Liver (tissue), 10 donors: ENCODE measurements at places on chromosomes 3 and 15.

DNA sequence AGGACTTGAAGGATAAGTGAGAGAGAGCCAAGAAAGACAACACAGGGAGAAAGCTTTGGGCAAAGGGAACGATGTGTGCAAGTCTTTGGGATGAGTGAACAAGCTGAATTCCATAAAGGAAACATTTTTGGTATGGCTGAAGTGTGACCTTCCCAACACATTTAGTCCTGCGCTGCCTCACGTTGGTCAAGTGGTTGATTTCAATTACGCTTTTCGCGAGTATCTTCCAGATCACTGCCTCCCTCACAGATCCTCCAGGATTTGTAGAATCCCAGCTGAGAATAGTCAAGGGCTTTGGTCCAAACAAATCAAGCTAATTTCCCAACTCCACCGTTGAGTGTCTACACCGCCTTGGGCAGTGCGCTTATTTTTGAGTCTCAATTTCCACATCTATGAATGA, 338.4 kb upstream of the ADAMTS9 start:
- H3K36me3 ChIP-seq = no peaks in the 10 kb centered on the region
- no peak overlapping the region for H3K27ac ChIP-seq
- no peaks in the 10 kb centered on the region for H3K27me3 ChIP-seq

GRCh38 chr3:123457841-123458240, 9.0 kb upstream of the ADCY5 start:
- no peaks in the 10 kb centered on the region for H3K36me3 ChIP-seq
- no peaks in the 10 kb centered on the region for H3K27me3 ChIP-seq
- no peak overlapping the region for H3K4me3 ChIP-seq
- DNase-seq = no peak
- H3K27ac ChIP-seq = no peak overlapping the region
- H3K4me1 ChIP-seq = no peaks in the 10 kb centered on the region

GRCh38 chr3:149134575-149134974, 5.1 kb downstream of the HPS3 start:
- H3K27ac ChIP-seq = no peak overlapping the region
- H3K4me1 ChIP-seq = peaks cover 4% of the 10 kb centered on the region
- DNase-seq = no peak
- H3K4me3 ChIP-seq = no peak overlapping the region
- H3K36me3 ChIP-seq = no peaks in the 10 kb centered on the region
- no peaks in the 10 kb centered on the region for H3K27me3 ChIP-seq

DNA sequence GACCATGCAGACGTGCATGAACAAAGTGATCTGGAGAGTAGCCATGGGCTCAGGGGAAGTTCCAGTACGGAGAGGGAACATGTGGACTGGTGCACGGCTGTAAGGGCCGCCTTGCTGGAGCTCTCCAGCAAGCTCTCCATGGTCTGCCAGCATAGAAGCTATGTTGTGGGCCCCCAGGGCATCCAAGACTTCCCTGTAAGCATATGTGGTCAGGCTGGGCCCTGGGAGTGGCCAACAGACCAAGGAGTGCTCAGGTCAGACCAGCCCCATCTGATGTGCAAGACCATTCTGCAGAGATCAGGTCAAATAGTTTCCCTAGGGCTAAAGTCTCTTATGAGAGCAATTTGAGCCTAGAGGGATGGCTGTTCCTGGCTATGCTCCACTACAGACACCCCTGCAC, 110.1 kb upstream of the DAZL start:
- no peaks in the 10 kb centered on the region for H3K27me3 ChIP-seq
- H3K27ac ChIP-seq = no peak overlapping the region
- H3K4me1 ChIP-seq = no peaks in the 10 kb centered on the region
- no peak overlapping the region for H3K4me3 ChIP-seq
- H3K36me3 ChIP-seq = no peaks in the 10 kb centered on the region

DNA sequence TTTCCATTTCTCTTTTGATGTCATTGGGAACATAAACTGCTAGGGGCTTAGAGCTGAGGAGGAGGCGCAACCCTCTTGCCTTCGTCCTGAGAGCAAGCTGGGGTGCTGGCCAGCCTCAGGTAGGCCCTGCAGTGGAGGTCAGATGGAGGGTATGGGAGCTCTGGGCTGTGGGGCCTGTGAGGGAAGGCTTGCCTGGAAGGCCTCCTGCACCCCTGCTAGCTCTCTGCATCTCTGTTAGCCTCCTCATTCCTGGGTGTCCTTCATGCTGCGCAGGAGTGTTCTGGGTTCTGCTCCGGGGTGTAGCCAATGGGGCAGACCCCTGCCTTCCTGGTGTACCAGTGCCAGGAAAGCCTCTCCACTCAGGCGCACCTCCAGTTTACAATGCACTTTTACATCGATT, 11.8 kb downstream of the GP5 start:
- no peak overlapping the region for H3K27ac ChIP-seq
- H3K4me3 ChIP-seq = no peak overlapping the region
- no peak for DNase-seq
- no peaks in the 10 kb centered on the region for H3K27me3 ChIP-seq

- H3K27ac ChIP-seq = no peak overlapping the region
- peak overlapping the region; percentile 49 for H3K4me3 ChIP-seq
These were observed 24.4 kb upstream of the RTP1 start for GRCh38 chr3:187172929-187173328.

- H3K27me3 ChIP-seq = no peaks in the 10 kb centered on the region
- no peak overlapping the region for H3K27ac ChIP-seq
- DNase-seq = no peak
- no peaks in the 10 kb centered on the region for H3K4me1 ChIP-seq
- H3K36me3 ChIP-seq = no peaks in the 10 kb centered on the region
These were observed 46.9 kb downstream of the GADL1 start for GRCh38 chr3:30847592-30847991.

DNA sequence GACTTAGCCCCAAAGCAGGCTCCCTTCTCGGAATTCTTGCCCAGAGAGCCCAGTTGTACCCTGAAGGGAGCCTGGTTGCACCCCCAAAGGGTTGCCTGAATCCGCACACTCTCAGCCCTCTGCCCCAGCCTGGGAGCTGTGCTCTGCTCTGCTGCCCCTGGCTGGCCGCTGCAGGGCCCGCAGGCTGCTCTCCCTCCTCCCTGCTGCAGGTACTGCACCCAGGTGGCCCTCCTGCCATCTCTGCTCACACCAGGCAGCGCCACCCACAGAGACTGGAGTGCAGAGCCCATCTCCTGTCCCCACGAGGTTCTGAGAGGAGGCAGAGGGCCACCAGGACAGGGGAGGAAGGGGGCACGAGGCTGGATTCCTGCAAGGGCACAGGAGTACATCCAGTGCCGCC, 134.2 kb upstream of the NSMCE3 start:
- H3K36me3 ChIP-seq = no peaks in the 10 kb centered on the region
- H3K4me1 ChIP-seq = no peaks in the 10 kb centered on the region
- H3K27ac ChIP-seq = no peak overlapping the region

- no peak overlapping the region for H3K27ac ChIP-seq
- DNase-seq = no peak
- no peaks in the 10 kb centered on the region for H3K27me3 ChIP-seq
These were observed 34.7 kb downstream of the SCG5 start for GRCh38 chr15:32676169-32676568.

DNA sequence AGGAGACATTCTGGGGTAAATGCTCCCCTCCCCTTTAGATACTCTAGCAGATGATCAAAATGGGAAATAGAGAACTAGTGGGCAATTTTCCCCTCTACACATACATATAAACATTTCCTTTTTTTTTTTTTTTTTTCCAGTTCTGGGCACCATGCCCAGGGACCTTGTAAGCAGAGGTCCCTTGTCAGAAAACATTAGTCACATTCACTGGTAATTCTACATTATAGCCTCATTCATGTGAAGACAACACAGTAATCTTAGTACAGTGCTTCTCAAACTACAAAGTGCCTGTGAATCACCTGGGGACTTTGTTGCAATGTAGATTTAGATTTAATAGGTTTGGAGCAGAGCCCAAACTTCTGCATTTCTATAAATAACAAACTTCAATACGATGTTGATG, 60.1 kb upstream of the ACTC1 start:
- no peak overlapping the region for H3K27ac ChIP-seq
- H3K4me3 ChIP-seq = no peak overlapping the region
- no peaks in the 10 kb centered on the region for H3K27me3 ChIP-seq
- peaks cover 12% of the 10 kb centered on the region for H3K4me1 ChIP-seq
- DNase-seq = no peak

DNA sequence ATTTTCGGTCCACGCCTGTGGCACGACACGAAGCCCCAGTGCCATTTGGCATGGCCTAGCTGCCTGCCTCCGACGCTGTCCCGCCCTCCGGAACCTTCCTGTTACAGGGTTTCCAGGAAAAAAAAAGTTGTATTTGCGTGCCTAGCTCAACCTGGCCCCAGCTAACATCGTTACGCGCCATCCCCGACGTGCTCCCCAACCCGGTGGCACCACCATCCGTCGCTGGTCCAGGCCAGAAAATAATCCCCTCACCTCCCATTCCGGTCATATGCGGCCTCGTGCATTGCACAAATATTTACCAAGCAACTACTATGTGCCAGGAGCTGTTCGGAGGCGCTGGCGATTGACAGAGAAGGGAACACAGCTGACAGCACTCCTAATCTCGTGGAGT, 1.4 kb upstream of the CYP1A1 start:
- no peaks in the 10 kb centered on the region for H3K27me3 ChIP-seq
- H3K36me3 ChIP-seq = no peaks in the 10 kb centered on the region
- peak overlapping the region; percentile 60 for H3K4me3 ChIP-seq

- DNase-seq = no peak
- no peak overlapping the region for H3K27ac ChIP-seq
- peaks cover 4% of the 10 kb centered on the region for H3K4me1 ChIP-seq
- no peak overlapping the region for H3K4me3 ChIP-seq
- H3K36me3 ChIP-seq = no peaks in the 10 kb centered on the region
These were observed 8.8 kb downstream of the ARID3B start for GRCh38 chr15:74549816-74550215.

DNA sequence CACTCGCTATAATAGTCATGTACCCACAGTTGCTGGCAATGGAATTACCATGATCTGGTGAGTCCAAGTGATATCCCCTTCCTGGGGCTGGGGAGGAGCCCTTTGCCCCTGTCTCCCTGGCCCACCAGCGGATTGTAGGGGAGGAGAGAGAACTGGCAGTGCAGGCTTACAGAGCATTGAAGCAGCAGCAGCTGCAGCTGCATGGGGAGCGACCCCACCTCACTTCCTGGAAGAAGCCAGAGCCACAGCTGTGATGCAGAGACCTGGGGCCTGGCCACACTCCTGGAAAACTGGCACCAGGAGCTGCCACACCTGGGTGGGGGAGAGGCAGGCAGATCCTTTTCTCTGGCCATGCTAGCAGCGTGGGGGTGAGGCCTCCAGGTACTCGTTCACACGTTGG, 300.1 kb upstream of the PROK2 start:
- DNase-seq = no peak
- H3K4me1 ChIP-seq = no peaks in the 10 kb centered on the region
- H3K27me3 ChIP-seq = no peaks in the 10 kb centered on the region
- H3K36me3 ChIP-seq = no peaks in the 10 kb centered on the region
- H3K4me3 ChIP-seq = no peak overlapping the region

GRCh38 chr3:77889616-77890015, 849.7 kb downstream of the ROBO2 start:
- H3K27me3 ChIP-seq = no peaks in the 10 kb centered on the region
- no peak overlapping the region for H3K27ac ChIP-seq
- H3K36me3 ChIP-seq = no peaks in the 10 kb centered on the region
- no peak overlapping the region for H3K4me3 ChIP-seq

GRCh38 chr3:20305647-20306046, 119.6 kb upstream of the SGO1 start:
- H3K27me3 ChIP-seq = no peaks in the 10 kb centered on the region
- no peak overlapping the region for H3K27ac ChIP-seq
- no peaks in the 10 kb centered on the region for H3K4me1 ChIP-seq
- no peak overlapping the region for H3K4me3 ChIP-seq
- no peak for DNase-seq

DNA sequence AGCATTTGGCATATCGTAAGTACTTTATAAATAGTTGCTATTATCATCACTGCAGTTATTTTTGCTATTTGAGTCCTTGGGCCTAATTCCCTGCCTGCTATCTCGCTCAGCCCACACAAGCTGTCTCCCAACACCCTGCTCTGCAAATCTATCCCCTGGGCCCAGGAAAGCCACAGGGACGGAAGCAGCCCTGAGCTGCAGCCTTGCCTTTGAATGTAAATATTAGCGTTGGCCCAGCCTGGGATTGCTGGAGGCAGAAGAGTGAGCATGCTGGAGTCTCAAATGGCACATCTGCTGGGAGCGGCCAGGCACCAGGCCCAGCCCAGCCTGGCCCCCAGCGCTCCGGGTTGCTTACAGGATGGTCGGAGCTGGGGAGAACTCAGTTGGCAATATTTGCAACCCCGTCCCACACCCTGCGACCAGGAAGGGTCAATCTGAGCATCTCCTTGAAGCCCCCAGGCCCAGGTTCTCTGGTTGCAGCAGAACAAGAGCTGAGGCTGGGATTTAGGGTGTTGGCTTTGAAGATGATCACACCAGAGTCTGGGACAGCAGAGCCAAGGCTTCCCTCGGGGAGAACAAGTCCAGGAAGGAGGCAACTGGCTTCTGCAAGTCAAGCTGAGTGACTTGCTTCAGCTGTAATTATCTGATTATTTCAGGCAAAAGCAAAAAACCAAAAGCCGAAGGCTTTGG, 529.6 kb downstream of the SHQ1 start:
- no peaks in the 10 kb centered on the region for H3K36me3 ChIP-seq
- DNase-seq = no peak
- H3K27ac ChIP-seq = peak overlapping the region; percentile 15
- no peaks in the 10 kb centered on the region for H3K27me3 ChIP-seq
- H3K4me3 ChIP-seq = no peak overlapping the region

DNA sequence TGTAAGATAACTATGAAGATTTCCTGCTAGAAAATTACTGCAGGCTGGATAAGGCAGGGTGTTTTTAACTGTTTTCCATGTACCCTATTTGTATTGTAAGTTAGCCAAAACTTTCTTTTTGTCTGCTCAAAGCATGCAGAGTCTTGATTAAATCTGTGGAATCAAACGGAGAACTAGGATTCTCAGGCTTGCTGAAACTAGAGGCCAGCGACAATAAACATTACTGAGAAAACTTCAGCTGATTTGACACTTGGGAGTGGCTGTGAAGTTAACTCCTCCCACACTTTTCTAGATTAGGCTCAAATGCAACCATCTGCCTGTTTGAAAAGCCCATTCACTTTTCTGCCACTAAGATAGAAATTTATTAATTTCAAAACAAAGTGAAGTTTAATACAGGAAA, 153.2 kb upstream of the FRMD4B start:
- H3K36me3 ChIP-seq = no peaks in the 10 kb centered on the region
- DNase-seq = no peak
- peaks cover 16% of the 10 kb centered on the region for H3K4me1 ChIP-seq

DNA sequence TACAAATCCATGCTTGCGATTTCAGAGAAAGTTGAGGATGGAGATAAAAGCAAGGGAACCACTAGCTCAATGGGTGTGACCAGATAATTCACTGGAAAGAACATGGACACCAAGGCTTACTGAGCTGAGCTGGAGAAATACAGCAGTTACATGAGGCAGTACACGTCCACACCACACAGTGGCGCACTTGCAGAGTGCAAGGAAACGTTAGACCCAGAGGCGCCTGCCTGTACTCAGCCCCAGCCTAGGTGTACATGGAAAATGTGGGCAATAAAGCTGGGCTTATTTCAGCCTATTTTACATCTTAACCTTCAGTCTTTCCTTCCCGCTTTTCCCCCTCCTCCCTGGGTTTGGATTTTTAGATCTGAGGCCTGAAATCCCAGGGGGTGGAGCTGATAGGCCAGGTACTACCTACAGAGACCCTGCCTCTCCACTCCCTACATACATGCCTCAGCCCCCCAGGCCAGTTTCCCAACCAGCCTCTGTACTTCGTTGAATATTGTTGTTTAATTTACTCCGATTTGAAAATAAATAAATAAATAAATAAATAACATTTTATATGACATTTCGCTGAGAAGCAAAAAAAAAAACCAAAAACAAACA, 60.1 kb downstream of the PCOLCE2 start:
- no peak overlapping the region for H3K4me3 ChIP-seq
- H3K4me1 ChIP-seq = peaks cover 7% of the 10 kb centered on the region
- H3K27ac ChIP-seq = no peak overlapping the region
- H3K36me3 ChIP-seq = no peaks in the 10 kb centered on the region
- DNase-seq = peak; percentile 86
